ENCODE measurements at places on chromosomes 16 and 17.

- no peak for DNase-seq
Measured at GRCh38 chr17:69812240-69812837, 262.7 kb upstream of the KCNJ16 start.

DNA sequence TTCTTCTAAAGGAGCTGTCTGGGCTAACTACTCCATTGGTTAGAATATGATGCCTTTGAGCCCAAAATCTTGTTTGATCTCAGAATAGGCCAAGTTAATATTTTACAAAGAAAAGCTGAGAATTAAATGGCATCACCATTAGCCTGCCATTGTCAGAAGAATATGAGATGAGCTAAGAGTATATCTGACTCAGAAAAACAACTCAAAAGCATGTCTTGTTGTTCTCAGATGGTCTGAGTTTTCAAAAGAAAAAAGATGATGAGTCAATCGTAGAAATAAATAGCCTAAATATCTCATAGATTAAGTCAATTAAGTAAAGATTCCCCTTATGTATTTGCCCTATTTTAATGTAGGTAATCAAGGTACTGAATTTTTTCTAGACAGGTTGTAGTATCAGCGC lies 197.1 kb upstream of the TBX2 start:
- DNase-seq = peak; percentile 49

GRCh38 chr17:4161967-4162305 lies 18.9 kb downstream of the CYB5D2 start:
- DNase-seq = no peak

GRCh38 chr16:81740169-81740568 lies 38.9 kb upstream of the PLCG2 start:
- no peak for DNase-seq

GRCh38 chr16:9860876-9861275 lies 321.4 kb downstream of the GRIN2A start:
- no peak for DNase-seq

DNA sequence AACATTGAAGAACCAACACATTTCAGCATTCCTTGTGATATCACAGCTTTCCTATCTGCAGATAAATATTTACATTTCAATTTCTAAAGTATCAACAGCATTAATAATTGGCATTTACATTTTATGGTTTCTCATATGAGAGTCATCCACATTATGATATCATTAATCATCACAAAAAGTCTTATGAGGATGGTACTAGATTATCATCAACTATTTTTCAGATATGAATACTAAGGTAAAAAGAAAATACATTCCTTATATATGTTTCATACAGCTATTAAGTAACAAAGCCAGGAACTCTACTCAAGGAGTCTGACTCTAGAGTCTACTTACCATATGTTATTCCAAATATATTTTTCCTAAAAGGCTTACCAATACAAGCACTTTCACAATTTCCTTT lies 40.7 kb downstream of the ABCA5 start:
- peak; percentile 41 for DNase-seq

DNA sequence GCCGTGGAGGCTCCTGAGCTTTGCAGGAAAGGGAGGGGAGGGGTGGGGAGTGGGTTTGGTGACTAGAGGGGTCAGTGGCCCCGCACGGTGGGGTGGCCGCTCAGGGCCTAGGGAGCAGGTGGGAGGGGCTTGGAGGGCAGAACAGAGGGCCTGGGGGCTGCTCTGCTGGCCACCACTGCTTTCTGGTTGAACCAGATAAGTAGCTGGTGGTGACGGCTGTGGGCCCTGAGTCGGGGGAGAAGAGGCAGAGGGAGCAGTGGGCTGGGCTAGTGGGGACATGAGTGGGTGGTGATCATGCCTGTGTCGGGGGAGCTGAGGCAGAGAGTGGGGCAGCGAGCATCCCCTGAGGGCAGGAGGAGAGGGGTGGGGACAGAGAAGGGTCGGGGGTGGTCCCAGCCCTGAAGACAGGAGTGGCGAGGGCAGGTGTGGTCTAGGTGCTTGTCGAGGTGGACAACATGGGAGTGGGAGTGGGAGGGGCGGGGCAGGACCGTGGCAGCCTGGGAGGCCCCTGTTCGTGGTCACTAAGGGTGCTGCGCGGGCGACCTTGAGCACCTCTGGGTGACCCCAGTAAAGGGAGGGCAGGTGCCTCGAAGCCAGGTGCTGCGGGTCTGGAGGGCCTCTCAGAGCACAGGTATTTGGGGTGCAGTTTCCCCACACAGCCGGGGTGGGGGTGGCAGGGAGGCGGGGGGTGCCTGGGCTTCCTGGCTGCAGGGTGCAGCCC lies 6.3 kb upstream of the CD7 start:
- DNase-seq = no peak

- no peak for DNase-seq
Measured at GRCh38 chr17:64460955-64461354, 12.0 kb downstream of the MILR1 start.

- DNase-seq = no peak
Measured at GRCh38 chr17:48282303-48282702, 147.7 kb downstream of the SKAP1 start.

DNA sequence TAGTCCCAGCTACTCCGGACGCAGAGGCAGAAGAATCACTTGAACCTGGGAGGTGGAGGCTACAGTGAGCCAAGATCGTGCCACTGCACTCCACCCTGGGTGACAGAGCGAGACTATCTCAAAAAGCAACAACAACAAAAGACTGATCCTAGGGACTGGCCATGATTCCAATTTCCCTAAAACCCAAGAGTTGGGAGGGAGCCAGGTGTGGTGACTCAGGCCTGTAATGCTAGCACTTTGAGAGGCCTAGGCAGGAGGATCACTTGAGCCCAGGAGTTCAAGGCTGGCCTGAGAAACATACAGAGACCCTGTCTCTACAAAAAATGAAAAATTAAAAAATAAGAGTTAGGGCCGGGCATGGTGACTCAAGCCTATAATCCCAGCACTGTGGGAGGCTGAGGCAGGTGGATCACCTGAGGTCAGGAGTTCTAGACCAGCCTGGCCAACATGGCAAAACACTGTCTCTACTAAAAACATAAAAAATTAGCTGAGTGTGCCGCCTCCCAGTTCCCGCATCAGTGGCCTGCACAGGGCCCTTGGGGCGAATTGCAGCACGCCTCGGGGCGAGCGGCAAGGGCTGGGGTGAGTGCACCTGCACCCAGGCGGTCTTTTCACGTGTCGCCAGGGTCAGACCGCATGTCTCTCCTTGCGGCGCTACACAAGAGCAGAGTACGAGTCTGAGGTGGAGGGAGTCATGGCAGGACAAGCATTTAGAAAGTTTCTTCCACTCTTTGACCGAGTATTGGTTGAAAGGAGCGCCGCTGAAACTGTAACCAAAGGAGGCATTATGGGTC lies 40.8 kb downstream of the CDH3 start:
- no peak for DNase-seq

DNA sequence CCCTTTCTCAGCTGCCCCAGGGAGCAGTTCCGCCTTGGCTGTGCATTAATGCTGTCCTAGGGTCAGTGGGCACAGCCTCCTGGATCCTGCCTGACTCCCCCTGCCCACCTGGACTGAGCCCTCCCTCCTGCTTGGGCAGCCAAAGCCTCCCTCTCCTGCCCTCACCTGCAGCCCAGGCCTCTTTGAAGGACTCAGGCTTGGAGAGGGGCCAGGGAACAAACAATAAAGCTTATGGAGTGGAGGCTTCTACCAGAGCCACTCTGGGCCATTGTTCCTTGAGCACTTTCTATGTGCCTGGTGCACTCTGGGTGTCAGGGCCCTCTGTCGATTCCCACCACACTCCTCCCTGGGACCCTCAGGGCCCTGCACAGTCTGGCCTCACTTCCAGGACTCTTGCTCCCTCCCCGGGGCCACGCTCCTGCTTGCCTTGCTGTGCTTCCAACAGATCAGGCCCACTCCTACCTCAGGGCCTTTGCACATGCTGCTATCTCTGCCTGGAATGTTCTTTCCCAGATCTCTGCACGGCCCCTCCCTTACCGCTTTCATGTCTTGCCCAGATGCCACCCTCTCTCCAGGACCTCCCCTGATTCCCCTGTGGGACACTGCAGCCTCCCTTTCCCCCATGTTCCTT lies 5.0 kb downstream of the KCNJ12 start:
- DNase-seq = no peak

- DNase-seq = no peak
Measured at GRCh38 chr16:21009815-21010214, 109.2 kb downstream of the LYRM1 start.

- DNase-seq = no peak
Measured at GRCh38 chr17:36485805-36486203, 677 bp upstream of the ZNHIT3 start.

GRCh38 chr17:47693731-47694580 lies at the start of gene TBKBP1:
Gene TBKBP1, plus strand, starts transcription at chr17:47694161. Its CDS starts 1,952 bp downstream, at chr17:47696113.
- DNase-seq = peak; percentile 54

GRCh38 chr16:83578171-83578570 lies 229.6 kb upstream of the HSBP1 start:
- no peak for DNase-seq

- DNase-seq = no peak
Measured at GRCh38 chr17:32914181-32914580, 13.8 kb upstream of the TMEM98 start.

- peak; percentile 5 for DNase-seq
Measured at GRCh38 chr16:50884066-50884860, 142.4 kb downstream of the CYLD start.

- DNase-seq = no peak
Measured at GRCh38 chr17:14032234-14032633, 37.1 kb upstream of the COX10 start.

- DNase-seq = peak; percentile 52
Measured at GRCh38 chr16:69112285-69113129, 7.1 kb downstream of the HAS3 start.

DNA sequence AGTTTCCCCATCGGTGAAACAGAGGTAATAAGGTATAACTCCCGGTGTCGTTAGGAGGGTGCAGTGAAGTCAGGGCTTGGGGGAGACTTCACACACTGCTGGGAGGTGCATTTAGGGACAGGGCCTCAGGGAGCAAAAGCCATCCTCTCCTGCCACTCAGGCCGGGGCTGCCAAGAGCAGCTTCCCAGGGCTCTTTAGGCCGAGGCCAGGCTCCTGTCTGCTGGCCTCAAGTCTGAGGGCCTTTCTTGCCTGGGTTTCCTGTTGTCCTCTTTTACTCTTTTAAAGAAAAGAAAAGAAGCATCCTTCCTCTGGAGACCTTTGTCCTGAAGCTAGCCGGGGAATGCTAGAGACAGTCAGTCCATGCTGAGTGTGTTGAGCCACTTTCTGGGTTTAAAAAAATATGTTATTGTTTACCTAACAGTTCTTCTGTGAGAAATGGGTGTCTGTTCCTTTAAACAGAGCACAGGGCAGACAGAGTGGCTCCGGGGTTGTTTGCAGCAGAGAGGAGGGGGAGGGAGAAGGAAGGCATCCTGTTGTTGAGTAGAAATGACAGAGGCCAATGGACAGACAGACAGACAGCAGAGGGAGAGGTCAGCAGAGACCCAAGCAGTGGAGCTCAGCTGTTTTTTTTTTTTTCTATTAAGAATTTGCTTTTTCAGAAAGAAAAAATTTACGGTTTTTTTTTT lies 79.1 kb downstream of the C17orf67 start:
- peak; percentile 75 for DNase-seq

GRCh38 chr16:22329199-22329695 lies 32.0 kb downstream of the POLR3E start:
- DNase-seq = no peak

DNA sequence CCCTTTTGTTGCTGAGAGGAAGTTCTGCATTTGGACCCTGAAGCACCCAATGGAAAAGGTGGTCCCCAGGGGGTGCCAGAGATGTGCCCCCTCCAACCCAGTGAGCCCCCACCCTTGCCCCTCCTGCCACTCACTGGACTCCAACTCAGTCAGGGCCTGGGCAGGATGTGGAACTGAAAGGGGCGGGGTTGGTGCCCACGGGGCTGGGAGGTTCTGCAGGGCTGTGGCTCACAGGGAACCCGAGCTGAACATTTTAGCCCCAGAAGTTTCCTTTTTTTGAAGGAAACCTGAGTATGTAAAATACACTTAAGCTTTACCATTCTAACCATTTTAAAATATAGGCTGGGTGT lies 15.8 kb upstream of the OGFOD3 start:
- DNase-seq = no peak

GRCh38 chr16:54303613-54304012 lies 17.0 kb upstream of the IRX3 start:
- DNase-seq = no peak

DNA sequence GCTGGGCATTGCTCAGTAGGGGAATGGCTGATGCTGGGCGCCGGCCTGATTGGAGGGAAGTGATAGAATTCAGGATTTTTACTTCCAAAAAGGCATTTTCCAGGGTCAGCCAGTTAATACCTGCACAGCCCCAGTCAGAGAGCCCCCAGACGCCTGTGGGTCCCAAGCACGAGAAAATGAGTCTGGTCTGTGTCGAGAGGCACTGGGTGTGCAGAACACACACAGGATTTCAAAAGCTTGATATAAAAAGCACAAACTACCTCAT lies 164.6 kb upstream of the TNRC6C start:
- no peak for DNase-seq

GRCh38 chr17:61075988-61076387 lies 323.7 kb upstream of the TBX2 start:
- no peak for DNase-seq

DNA sequence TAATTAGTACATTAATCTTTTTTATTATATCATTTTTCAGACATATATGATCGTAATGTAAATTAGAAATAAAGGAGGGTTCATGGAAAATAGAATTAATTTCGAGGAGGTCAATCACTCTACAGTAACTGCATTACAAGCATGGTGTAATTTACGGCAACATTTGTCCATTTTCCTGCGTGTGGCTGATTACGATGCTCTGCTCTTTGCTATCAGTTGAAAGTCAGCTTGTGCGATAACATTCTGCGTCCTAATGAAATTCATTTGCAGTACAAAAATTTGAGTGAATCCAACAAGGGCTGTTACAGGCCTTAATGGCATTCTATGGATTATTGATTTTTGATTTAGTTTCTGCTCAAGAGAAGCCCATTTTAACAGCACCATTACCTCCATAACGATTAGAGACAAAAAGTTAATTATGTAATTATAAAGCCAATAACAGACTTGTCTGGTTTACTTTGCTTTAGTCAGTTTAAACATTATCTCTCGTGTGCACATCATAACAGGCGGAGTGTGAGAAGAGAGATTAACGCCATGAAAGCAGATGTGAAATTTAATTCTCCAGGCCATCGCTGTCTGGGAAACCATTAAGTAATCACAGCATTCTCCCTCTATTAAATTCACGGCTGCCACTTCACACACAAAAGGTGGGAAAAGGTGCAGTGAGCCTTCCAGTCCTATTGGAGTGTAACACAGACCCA lies 256.4 kb upstream of the IRX3 start:
- no peak for DNase-seq

DNA sequence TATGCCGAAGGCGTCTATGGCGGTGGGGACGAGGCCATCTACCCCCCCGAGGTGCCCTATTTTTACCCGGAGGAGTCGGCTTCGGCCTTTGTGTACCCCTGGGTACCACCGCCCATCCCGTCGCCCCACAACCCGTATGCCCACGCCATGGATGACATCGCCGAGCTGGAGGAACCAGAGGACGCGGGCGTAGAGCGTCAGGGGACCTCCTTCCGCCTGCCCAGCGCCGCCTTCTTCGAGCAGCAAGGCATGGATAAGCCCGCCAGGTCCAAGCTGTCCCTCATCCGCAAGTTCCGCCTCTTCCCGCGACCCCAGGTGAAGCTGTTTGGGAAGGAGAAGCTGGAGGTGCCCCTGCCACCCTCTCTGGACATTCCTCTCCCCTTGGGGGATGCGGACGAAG lies 11.4 kb downstream of the MYO15A start:
- no peak for DNase-seq

- DNase-seq = peak; percentile 30
Measured at GRCh38 chr17:35841505-35841904, 27.2 kb downstream of the HEATR9 start.

GRCh38 chr16:68379472-68380347 lies 68.6 kb downstream of the SMPD3 start:
- no peak for DNase-seq

Measured in EL (cell line).